Sigmoid colon (tissue), 7 donors: ENCODE measurements at places on chromosomes 16 and 17. TPM values are rescaled to one million over a fixed set of nuclear protein-coding genes. Genes with fewer than 3 reads are reported as not detected.

GAST gene
- total RNA-seq, result not detected

DNA sequence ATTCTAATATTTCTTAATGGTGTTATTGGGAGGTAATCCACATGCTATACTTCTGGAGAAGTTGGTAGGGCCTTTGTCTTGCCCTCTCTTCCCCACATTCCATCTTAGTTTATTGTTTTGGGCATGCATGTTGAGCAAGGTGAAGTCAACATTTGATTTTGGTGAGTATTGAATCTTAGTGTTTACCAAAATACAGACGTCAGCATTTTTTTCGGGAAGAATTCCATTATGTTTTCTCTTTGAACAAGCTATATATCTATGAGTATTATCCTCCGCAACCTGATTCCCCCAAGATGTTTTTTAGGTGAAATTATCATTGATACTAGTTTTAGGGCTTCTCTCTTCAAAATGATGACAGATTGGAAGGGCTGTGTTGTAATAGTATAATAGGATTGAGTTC, 47.4 kb upstream of the SHISA9 start:
- H3K4me3 ChIP-seq, result no peak overlapping the region
- H3K27ac ChIP-seq, result no peak overlapping the region
- no peaks in the 10 kb centered on the region for H3K36me3 ChIP-seq

- DNase-seq, result no peak
- H3K36me3 ChIP-seq, result no peaks in the 10 kb centered on the region
- peaks cover 6% of the 10 kb centered on the region for H3K27me3 ChIP-seq
- no peaks in the 10 kb centered on the region for H3K4me1 ChIP-seq
- no peak overlapping the region for H3K4me3 ChIP-seq
Observed at GRCh38 chr17:34532281-34533065, 46.9 kb upstream of the TMEM132E start.

DNA sequence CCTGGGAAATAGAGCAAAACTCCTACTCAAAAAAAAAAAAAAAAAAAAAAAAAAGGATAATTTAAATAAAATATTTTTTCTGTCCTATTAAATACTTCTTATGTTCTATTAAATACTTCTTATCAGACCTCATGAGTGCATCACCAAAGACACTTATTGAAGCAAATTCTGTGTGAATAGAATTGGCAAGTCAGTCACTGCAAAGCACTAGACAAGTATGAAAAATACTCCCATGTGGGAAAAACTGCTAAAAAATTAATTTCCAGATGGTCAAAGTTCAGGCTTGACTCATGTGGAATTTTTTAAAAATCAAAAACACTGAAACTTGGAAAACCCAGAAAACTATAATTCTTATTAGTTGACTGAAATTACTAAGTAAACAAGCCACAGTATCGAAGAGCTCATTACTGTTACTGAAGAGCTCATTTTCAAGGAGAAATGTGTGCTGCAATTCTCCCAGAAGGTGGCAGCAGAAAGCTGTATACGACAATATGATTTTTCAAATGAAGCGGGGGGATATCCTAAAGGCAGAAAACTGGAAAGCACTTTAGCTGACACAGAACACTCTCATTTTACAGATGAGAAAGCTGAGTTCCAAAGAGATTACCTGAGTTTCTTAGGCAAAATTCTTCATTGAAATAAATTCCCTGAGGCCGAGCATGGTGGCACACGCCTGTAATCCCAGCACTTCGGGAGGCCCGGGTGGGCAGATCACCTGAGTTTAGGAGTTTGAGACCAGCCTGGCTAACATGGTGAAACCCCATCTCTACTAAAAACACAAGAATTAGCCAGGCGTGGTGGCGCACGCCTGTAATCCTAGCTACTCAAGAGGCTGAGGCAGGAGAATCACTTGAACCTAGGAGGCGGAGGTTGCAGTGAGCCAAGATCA, 15.9 kb upstream of the FBXO47 start:
- H3K27ac ChIP-seq, result no peak overlapping the region
- no peaks in the 10 kb centered on the region for H3K36me3 ChIP-seq
- H3K4me3 ChIP-seq, result no peak overlapping the region

DNA sequence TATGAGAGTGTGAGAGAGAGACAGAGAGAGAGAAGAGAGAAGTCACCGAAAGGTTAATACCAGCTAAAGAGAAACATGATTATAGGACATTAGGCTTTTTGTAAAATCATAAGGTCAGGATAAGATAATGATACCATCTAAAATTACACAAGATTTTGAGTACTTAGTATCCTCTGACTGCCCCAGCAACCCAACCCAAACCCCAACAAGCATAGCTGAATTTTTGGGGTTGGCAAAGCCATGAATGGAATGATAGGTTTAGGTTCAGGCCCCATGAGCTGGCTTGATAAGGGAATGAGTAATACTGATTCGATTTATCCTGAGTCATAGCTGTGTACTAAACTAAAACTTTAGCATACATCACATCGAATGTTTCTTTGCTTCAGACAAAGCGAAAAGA, 259.5 kb downstream of the IRX3 start:
- H3K36me3 ChIP-seq, result no peaks in the 10 kb centered on the region
- H3K4me3 ChIP-seq, result no peak overlapping the region
- no peaks in the 10 kb centered on the region for H3K4me1 ChIP-seq

ZNRF1 gene
- 16.9 TPM for total RNA-seq

DNA sequence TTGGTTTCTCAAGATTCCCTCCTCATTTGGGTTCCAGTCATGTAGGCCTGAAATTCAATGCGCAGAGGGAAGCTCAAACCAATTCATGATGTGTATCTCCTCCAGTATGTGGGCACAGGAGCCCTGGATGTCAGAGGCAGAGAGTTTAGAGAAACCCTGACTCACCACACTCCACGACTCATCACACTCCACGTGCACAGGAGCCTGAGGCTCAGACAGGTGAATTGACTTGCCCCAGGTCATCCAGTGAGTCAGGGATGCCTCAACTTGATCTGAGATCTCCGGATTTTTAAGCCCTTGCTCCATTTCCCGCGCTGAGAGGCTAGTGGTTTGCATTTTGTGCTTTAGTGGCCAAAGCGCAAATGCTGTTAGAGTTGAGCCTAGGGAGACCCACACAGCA, 183.9 kb downstream of the HAPSTR1 start:
- no peak overlapping the region for H3K4me3 ChIP-seq
- H3K4me1 ChIP-seq, result no peaks in the 10 kb centered on the region
- DNase-seq, result no peak

DNA sequence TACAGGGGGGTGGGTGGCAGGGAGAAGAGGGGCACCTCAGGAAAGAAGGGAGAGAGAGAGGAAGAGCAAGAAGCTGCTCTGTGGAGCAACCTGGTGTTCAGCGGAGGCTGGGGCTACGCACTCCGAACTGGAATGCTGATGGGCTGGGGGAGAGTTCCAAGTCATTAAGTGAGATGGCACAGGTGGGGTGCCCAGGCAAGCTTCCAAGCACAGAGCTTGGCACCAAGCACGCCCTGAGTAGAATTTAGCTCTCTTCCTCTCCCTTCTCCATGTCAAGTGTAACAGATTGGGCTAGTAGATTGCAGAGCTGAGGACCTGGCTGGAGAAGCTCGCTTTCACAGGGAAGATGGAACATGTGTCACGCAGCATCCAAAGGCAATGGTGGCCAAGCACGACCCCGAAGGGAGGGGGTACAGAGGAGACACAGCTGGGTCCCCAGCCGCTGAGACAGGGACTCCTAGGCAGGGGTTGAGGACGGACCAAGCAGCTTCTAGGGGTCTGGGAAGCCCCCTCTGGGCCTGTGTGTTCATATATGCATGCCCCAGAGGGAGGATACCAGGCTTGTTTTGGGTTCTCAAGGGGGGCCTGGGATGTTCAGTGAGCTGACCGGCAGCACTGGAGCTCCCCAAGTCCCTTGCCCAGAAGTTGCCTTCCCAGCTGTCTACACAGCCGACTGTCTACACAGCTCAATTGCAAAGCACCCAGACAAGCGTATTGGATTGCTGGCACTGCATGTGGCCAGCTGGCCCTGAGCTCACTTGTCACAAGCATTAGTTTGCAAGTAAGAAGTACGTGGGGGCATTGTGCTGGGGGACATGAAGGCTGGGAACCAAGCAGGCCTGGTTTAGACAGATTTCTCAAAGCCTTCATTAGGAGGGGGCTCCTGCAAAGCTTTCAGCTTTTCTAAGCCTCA, 247.8 kb downstream of the ENGASE start:
- no peak overlapping the region for H3K27ac ChIP-seq
- H3K36me3 ChIP-seq, result no peaks in the 10 kb centered on the region
- H3K27me3 ChIP-seq, result no peaks in the 10 kb centered on the region

EPN3 gene
- not detected for total RNA-seq

DNA sequence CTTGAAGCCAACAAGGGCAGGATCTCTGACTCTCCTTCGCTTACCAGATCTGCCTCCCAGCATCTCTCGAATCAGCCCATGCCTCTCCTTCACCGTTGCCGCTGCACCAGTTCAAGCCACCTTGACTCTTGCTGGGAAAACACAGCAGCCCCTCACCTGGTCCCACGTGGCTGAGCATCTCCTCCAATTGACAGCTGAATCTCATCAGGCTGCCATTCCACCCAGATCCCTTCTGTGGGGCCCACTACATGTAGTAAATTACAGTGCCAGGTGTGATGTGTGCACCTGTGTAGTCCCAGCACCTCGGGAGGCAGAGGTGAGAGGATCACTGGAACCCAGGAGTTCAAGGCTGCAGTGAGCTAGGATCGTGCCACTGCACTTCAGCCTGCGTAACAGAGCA, 37.8 kb upstream of the C16orf78 start:
- peaks cover 13% of the 10 kb centered on the region for H3K27me3 ChIP-seq
- no peak overlapping the region for H3K4me3 ChIP-seq
- DNase-seq, result peak; percentile 27
- no peaks in the 10 kb centered on the region for H3K4me1 ChIP-seq
